ENCODE measurements at places on chromosomes 3 and 15.
A peak's percentile ranks its signal among the peaks of the same experiment; 100 is the strongest.

DNA sequence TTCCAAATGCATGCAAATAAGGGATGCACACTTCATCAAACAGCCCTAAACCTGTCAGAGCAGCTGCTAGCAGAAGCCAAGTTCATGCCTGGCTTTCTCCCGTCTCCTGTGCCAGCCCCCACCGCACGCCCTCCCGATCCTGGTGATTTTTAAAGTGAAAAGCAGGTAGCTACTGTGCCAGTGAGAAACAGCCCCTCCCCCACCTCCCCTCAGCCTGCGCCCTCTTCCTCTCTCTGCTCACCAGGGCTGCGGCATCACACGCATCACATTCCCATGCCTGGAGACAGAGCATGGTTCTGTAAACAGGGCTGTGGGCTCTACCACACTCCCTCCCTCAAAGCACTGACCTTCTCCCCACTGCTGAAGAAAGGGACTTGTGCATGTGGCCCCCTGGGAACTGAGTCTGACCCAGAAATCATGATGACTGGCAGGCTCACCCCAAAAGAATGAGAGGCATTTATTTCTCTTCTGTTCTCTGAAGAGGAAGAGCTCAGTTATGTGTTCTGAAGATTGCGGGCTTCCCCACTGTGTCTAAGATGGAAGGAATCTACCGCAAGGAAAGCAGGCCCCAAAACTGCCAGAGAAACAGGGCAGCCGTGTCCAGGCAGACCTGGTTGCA is 14.5 kb upstream of the SLC6A1 start:
- no peak for DNase-seq

GRCh38 chr3:78003090-78003489 is 963.2 kb downstream of the ROBO2 start:
- no peak for DNase-seq

DNA sequence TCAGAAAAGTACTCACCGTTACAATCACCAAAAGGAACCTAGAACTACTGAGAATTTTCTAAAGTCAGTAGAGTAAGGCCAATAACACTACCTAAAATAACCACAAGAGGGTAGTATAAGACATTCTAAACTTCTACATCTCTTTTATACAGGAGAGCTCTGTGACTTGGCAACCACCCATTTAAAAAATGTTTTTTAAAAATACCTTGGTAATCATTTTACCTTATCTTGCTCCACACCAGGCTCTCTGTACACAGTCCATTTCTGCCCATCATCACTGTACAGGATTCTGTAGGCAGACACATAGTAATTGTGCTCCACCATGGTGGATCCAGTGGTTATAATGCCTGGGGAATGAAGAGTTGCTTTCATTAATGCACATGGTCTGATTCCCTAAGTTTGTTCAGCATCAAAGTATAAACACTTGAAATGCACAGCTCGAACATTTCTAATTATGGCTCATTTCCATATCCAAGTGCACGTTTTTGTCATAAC is 54.5 kb downstream of the ST3GAL6 start:
- DNase-seq = no peak

GRCh38 chr3:150454085-150454484 is 46.0 kb downstream of the TSC22D2 start:
- no peak for DNase-seq

DNA sequence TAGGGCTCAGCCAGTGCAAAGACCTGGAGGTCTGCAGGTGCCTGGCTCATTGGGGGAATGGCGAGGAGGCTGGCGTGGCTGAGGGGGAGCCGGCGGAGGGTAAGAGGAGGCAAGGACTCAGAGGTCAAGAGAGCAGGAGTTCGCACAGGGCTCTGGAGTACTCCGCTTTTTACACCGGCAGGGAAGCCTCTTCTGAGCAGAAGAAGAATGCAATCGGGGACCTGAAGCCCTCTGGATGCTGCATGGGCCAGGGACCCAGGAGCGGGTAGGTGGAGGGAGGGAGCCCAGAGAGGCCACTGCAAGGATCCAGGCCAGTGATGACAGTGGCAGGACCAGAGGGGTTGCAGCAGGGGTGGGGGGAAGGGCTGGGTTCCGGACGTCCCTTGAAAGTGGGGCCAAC is 70.4 kb upstream of the TAMM41 start:
- no peak for DNase-seq

- DNase-seq = no peak
Measured at GRCh38 chr15:49490966-49491365, 67.9 kb downstream of the FGF7 start.

- peak; percentile 16 for DNase-seq
Measured at GRCh38 chr3:160921020-160921635, 165.1 kb downstream of the PPM1L start.

- DNase-seq = peak; percentile 5
Measured at GRCh38 chr15:80693682-80694610, 1.2 kb upstream of the ABHD17C start.

DNA sequence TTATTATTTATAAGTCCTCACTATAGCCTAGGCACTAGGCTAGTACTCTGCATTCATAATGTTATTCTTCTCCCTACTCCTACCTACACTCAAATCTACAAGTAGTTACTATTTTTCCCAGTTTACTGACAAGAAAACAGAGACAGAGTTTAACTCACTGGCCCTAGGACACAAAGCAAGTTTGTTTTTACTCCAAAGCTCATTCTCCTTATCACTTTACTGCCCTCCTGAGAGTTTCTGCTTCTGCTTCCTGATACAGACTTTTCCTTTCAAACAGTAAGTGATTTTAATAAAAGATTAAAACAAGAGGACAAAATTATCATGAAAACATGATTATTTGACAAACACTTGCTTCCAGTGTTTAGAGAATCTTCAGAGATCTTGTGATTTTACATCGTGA is 60.6 kb upstream of the CADPS start:
- no peak for DNase-seq

DNA sequence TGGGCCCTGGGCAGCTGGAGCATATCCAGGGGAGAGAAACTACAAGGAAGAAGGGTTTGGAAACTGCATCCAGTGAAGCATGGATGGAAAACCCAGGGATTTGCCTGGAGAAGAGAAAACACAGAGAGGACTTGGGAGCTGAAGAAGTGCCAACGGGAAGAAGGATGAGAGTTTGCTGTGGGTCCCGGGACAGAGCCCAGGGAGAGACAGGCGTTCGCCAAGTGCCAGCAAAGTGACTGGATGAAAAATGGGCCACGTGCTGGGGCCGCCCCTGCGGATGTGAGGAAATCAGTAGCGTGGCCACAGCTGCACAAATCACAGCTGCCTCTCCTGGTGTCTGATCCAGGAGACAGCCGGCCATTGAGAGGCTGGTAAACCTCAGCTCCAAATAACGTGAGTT is 70.4 kb downstream of the HES1 start:
- no peak for DNase-seq

DNA sequence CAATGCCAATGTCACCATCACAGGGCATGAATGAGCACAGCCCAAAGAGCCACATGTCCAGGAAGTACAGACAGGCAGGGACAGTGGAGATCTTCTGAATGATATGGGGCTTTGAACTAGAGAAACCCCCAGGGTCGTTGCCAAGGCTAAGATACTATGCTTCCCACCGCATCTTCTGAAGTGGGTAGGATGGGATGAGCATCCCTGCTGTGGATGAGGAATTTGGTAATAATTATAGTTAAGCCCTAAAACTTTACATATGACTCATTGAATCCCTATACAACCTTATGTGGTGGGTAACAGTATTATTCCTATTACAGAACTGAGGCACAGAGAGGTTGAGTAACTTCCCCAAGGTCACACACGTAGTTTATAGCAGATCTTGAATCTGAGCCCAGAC is 44.2 kb downstream of the WNT5A start:
- no peak for DNase-seq

- no peak for DNase-seq
Measured at GRCh38 chr3:184059424-184059823, 6.6 kb downstream of the HTR3C start.

DNA sequence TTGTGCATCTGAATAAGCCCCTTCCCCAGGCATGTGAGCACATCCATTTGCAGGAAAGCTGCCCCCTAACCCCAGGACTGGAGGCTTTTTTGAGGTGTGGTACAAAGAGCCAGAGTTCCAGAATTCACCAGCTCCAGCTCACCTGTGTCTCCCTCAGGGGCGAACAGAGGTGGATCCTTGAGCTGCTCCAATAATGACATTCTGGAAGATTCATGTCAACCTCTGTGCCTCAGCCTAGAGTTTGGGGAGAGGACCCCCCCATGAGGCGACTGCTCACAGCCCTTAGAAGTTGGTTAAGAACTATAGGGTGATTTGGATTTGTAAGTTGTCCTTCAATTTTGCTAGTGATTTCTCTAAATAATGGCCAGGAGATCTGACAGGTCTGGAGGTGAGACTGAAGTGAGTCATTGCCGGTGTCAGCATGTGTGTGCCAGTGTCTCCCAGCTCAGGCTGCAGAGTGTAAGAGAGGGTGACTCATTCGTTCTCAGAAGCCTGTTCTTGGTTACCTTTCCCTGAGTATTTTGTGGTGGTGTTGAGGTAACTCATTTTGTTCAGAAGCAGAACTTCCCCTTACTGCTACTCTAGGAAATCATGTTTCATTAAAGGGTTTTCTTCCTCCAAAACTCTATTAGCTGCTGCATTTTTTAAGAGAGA is 136.9 kb upstream of the TOPAZ1 start:
- DNase-seq = peak; percentile 81

- no peak for DNase-seq
Measured at GRCh38 chr3:12681943-12682390, 18.1 kb upstream of the RAF1 start.

DNA sequence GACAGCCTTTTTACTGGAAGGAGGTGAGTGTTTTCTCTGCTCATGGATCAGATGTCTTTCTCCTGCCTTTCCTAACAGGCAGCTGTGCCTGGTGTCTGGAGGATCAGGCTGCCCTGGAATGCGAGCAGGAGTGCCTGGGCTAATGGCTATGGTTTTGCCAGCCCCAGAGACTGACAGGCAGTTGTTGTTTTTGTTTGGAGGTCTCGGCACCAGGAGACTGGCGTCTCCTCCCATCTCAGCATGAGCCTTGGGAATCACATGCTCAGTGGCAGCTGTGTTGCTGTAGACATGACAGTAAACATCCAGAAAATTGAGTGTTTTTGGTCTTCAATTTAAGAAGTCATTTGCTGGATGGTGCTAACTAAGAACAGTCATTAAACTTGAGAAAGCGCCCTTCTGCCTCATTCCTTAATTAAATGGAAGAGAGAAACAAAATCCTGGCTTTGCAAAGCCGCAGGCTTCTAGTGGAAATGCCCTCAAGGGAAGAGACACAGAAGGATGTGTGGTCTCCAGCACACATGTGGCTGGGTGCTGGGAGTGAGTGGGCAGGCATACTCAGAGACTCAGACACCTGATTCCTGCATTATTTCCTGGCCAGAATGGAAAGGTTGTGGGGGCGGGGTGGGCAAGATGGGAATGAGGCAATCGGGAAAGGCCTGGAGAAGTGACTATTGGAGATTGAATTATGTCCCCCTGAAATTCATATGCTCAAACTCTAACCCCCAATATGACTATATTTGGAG is 97.0 kb upstream of the NMNAT3 start:
- DNase-seq = no peak

DNA sequence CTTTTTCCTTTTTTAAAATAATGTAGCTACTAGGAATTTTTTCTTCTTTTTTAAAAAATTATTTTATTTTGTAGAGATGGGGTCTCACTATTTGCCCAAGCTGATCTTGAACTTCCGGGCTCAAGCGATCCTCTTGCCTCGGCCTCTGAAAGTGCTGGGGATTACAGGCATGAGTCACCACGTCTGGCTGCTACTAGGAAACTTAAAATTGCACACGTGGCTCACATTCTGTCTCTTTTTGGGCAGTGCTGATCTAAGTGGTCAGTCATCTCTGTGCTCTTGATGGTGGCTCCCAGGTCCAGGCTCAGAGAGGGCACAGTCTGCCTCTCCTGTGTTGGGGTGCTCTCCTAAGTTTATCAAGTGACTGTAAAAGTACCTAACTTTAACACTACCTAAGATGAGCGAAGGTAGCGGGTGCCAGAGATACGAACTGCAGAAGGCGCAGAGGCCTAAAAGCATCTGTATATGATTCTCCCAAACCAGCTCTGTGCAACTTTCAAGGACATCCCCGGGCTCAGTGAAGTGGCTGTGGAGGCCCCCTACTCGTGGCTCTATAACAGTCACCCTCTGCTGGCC is 52.9 kb upstream of the SEC13 start:
- no peak for DNase-seq

GRCh38 chr3:186254676-186255650 is 107.1 kb downstream of the DGKG start:
- peak; percentile 73 for DNase-seq

DNA sequence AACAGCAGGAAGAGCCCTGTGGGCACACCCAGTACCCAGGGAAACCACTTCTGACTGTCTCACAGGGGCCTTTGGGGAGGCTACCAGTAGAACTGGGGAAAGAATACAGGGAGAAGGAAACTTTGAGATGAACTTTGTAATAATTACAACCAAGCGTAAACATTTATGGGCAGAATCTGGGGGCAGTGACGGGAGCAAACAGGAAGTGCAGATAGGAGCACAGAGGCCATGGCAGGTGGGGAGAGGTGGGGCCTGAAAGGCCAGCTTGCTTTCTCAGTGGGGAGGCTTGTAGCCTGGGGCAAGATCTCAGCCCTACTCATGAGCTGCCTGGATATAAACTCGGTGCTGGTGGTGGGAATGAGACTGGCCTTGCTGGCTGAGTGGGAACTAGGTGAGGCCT is 209.8 kb downstream of the PLCH1 start:
- DNase-seq = no peak

- peak; percentile 51 for DNase-seq
Measured at GRCh38 chr3:134364061-134364935, 9.9 kb downstream of the AMOTL2 start.

- DNase-seq = no peak
Measured at GRCh38 chr3:127445581-127446343, 144.8 kb downstream of the TPRA1 start.

- peak; percentile 63 for DNase-seq
Measured at GRCh38 chr3:52291508-52292181, 4.0 kb downstream of the GLYCTK start.

- DNase-seq = no peak
Measured at GRCh38 chr3:188979669-188980310, 192.0 kb upstream of the TPRG1 start.

DNA sequence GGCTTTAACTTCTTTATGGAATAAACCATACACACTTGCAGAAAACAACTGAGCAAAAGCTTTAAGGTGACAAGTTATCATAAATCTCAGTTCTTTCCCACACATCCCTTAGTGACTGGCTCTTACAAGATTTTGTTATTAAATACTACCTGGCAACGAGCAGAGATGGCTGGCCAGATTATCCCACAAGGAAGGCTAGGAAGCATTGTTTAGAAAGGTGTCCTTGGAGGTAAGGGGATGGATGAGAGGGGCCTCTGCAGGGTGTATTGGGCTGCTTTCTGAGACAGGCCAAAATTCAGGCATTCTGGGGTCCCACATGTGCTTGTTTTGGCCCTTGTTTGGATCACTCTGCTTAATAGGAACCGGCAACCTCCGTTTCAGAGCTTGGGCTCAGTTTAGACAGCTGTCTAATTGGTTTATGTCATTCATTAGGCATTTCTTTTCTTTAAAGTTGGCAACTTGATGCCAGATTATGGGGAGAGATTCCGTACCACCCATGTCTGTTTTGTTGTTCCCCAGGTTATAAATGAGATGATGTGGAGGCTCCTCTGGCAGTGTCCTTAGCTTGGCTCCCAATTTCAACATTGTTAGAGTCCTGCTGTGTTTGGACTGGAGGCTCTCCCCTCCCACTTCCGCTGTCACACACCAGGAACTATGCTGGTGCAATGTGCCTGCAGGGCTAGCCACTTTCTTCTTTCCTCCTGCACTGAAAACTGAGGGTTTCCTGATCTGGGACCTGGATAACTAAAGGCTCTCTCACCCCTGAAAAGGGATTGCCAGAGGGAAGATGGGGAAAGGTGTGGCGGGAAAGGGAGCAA is 121.1 kb downstream of the TPRG1 start:
- DNase-seq = no peak

GRCh38 chr3:143287403-143287802 is 167.8 kb downstream of the CHST2 start:
- no peak for DNase-seq
